ENCODE measurements at places on chromosomes 5 and 9. TPM values are rescaled to one million over a fixed set of nuclear protein-coding genes. Genes with fewer than 3 reads are reported as not detected.

RANBP3L gene
- 0.73 TPM for polyA plus RNA-seq

C5 gene
- 54.6 TPM for polyA plus RNA-seq

IL3 gene
- polyA plus RNA-seq, result not detected

DNA sequence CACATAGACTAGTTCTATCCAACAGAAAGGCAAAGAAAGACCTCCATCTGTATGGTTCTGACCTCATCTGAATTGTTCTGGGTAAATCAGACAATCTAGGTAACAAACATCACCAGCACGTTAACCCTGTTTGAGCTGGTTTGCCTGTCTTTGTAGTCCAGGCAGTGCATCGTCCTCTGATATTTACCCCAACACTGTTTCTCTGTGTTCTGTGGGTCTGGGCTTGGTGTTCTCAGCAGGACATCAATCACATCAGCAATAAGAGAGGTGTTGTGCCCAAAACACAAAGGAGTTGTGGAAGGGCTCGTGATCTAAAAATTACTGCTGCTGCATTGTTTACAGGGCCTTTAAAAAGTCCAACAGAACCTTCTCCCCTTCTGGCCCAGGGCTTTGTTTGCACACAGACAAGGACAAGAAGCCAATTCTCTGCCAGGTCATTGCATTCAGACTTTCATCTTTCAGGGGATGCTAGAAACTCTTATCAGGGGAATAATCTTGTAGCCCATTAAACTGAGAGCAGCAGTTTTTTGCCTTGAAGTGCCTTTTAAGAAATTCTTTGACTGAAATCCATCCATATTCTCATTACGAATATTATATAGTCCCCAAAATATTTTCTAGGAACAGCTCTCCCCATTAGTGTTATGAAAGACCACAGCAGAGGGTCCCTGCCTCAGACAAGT is 30.5 kb upstream of the MAP1B start:
- no peak for DNase-seq

DNA sequence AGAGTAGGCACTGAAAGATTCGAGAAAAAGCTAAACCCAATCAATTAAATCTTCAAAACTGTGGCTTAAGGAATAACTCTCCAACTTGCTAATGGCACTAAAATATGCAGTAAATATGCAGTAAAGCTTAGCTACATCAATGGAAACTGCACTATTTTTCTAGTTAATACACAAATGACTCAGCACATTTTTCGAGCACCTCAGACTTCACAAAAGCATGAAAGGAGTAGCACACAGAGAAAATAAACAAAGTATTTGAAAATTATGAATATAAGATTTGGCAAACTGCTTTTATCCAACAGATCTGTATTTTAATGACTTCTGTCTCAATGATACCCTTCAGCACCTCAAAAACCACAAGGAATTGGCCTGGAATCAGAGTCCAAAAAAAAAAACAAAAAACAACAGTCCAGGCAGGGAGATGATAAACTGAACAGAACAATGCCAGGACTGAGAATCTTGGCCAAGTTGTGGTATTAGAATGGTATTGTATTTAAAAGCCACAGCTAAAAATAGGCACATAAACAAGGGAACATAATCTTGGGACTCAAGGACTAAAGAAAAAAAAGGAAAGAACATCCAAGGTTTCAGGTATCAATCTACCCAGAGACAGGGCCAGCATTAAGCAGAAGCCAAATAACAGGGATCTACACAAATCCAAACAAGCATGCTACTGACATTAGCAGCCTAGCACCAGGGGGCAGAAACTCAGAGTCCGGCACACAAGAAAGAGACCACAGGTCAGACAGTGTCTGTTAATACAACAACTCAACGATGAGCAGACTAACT is 21.4 kb downstream of the TMEM245 start:
- no peak for DNase-seq

BTNL8 gene
- 0.85 TPM for polyA plus RNA-seq

PRRT1B gene
- polyA plus RNA-seq, result 7.8 TPM

- DNase-seq, result no peak
These were observed 117.9 kb upstream of the MAN2A1 start for GRCh38 chr5:109571785-109572184.

GRCh38 chr5:72434056-72434780 is 73.0 kb downstream of the ZNF366 start:
- no peak for DNase-seq

PCDHB15 gene
- 9.8 TPM for polyA plus RNA-seq

PCDHA9 gene
- polyA plus RNA-seq, result 0.05 TPM

DNA sequence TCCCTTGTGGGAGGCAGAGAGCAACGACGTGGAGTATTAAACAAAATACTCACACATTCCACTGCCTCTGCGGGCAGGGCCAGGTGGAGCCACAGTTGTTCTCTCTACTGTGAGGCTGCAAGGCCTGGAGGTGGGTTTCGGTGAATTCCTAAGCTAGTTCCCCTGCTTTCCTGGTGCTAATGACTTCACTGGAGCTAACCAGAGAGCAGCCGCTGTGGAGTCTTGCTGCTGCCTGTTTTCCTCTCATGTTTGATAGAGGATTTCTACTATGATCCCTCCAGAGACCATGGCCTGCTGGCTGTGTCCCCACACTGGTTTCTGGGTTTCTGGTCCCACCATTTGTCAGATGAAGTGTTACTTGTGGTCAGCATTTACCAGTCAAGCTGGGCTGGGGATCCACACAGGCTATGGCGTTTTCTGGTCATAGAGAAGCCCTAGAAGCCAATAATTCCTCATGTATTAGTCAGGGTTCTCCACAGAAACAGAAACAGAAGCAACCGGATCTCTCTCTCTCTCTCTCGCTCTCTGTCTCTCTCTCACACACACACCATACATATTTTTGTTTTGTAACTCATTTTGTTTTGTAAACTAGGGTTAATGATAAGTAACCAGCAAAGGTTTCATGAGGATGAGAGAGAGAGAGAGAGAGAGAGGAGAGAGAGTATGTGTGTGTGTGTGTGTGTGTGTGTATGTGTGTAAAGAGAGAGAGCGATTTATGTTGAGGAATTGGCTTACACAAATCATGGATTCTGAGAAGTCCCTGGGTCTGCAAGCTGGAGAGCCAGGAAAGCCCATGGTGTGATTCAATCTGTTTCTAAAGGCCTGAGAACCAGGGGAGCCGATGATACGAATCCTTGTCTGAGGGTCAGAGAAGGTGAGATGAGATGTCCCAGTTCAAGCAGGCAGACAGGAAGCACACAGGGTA is 403.0 kb downstream of the GADD45G start:
- no peak for DNase-seq

GRCh38 chr9:100131216-100131615 is 32.2 kb downstream of the INVS start:
- DNase-seq, result no peak

GRCh38 chr5:61333321-61333953 is 1.4 kb downstream of the ZSWIM6 start:
- no peak for DNase-seq

DNA sequence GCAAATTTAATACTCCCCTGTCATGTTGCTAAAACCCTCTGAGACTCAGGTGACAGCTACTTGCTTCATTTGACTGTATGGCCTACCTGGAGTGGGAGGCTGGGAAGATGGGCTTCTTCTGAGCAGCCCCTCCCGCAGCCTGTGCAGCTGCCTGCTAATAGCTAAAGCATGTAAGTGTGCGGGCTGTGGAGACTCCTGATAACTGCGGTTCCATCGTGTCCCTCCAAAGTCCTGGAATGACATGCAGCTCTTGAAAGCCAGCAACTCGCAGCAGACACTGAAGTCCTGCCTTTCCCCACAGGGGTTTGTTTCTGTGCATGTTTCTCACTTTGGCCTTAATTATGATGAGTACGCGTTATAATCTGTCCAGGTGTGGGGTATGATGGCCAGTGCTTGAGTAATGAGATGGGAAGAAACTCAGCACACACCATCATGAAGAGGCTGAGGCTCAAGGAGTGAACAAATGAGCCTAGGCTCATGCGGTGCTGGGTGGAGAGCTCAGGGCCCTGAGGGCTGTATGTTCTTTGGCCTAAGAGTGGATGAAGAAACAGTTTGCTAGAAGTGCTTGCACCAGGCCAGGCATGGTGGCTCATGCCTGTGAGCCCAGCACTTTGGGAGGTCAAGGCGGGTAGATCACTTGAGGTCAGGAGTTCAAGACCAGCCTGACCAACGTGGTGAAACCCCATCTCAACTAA is 119.1 kb downstream of the DOCK2 start:
- no peak for DNase-seq

- DNase-seq, result no peak
These were observed 273.2 kb downstream of the ENC1 start for GRCh38 chr5:74367241-74367733.

DNA sequence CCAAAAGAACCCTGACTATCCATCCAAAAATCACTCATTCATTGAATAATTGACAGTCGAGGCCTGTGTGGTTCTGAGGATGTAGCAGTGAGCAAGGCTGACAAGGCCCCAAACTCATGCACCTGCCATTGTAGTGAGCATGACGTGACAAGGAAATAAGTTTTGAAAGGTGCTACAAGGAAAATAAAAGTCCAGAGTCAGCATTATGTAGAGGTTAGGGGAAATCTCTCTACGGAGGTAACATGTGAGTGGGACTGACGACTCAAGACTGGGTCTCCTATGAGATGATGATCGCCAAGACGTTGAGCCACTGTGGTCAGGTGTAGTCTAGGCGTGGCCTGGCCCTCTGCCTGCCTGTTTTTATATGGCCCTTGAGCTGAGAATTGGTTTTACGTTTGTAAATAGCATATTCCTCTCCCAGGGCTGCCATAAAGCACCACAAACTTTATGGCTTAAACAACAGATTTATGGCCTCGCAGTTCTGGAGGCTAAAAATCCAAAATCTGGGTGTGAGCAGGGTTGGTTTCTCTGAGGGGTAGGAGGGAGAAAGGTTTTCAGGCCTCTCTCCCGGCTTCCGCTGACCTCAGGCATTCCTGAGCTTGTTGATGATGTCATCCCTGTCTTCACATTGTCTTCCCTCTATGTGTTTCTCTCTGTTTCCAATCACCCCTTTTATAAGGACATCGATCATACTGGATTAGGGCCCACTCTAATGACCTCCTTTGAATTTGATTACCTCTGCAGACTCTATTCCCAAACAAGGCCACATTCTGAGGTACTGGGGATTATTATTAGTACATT is 206.4 kb upstream of the EGFLAM start:
- no peak for DNase-seq

IL5 gene
- not detected for polyA plus RNA-seq

- DNase-seq, result no peak
These were observed 160.9 kb upstream of the POU5F2 start for GRCh38 chr5:93902288-93902687.

DNA sequence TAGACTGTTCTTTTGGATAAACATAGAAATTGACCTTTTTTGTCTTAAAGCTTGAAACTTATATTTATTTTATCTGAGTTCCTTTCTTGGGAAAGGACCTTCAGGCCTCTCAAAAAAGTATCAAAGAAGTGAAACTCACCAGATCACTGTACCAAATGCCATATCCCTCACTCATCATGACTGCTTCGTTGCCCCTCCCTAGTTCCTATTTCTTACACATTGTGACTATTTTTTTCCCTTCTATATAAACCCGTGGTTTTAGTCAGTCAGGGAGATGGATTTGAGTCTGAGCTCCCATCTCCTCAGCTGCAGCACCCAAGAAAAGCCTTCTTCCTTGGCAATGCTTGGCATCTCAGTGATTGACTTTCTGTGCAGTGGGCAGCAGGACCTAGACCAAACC is 129.4 kb downstream of the LPAR1 start:
- DNase-seq, result no peak

DNA sequence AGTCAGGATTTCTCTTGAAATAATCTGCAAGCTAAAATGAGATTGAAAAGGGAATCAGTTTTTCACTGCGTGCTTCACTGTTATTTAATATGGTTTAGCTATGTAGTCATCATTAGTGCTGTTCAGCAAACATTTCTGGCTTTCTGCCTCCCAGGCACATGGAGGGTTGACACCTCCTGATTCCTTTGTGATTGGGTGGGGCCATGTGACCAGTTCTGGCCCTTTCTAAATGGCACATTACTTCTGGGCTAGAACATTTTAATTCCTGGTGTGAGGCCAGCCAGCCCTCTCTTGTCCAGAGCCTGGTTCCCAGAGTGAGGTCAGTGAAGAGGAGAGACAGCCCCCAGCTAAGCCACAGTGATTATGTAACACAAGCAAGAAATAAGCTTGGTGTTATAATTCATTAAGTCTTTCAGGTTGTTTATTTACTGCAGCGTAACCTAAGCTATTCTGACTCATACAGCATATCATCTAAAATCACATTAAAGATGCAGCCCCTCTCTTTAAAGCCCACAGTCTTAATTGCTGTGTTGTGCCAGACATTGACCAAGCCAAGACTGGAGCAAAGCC is 17.4 kb upstream of the ARSI start:
- peak; percentile 77 for DNase-seq

DNA sequence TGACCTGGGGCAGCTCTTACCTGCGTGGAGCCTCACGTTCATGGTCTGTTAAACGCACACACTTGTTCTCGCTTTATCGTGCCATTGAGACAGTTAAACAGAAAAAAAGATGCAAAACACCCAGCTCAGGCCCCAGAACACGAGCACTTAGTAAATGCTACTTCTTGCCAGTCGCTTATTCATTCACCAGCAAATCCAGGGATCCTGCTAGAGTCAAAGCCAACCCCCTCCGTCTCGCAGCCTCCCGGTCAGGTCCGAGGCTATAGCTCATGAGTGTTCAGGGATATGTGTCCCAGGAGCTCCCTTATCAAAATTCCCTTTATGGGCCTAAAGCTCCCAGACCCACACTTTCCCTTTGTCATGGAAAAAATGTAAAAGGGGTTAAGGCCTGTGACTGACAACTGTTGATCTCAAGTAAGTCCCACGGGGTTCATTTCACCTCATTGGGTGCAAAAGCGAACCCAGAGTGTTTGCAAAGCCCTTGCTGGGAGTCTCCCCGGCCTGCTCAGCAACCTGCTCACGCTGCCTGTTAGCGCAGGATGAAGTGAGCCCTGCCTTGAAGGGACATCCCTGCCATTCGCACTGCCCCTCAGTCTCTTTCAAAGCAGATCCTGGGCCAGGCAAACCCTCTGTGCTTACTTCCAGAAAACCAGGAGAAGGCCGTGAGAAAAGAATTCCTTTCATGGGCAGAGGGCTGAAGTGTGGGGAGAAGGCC is 40.7 kb downstream of the HRH2 start:
- no peak for DNase-seq

DNA sequence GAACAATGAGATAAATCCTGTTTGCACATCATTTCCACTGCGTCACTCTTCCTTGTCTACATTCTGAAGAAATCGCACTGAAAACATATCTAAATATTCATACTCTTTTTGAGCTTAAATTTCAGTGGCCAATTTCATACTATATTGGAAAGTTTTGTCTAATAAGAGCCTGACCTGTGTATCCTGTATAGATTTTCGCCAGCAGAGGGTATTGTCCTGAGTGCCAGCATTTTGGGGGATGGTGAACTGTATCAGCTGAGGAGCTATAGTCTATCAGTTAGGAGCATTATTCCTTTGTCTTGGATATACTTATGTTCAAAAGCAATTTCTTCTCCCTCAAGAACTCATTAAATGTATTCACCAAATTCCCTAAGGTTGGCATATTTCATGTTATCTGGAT is 102.3 kb downstream of the SEMA6A start:
- DNase-seq, result no peak

MLANA gene
- polyA plus RNA-seq, result 1.6 TPM

GRCh38 chr5:134258896-134259295 is 33.0 kb upstream of the PPP2CA start:
- DNase-seq, result no peak
